ENCODE measurements at places on chromosomes 11 and 22.

GRCh38 chr22:44625421-44625760, 76.6 kb upstream of the PRR5 start:
- no peak for DNase-seq

GRCh38 chr11:85115798-85116197, 511.3 kb downstream of the DLG2 start:
- DNase-seq = no peak

- no peak for DNase-seq
Observed at GRCh38 chr11:67317888-67318555, 14.7 kb downstream of the SSH3 start.

- peak; percentile 86 for DNase-seq
Observed at GRCh38 chr22:36435516-36436415, 45.7 kb downstream of the TXN2 start.

DNA sequence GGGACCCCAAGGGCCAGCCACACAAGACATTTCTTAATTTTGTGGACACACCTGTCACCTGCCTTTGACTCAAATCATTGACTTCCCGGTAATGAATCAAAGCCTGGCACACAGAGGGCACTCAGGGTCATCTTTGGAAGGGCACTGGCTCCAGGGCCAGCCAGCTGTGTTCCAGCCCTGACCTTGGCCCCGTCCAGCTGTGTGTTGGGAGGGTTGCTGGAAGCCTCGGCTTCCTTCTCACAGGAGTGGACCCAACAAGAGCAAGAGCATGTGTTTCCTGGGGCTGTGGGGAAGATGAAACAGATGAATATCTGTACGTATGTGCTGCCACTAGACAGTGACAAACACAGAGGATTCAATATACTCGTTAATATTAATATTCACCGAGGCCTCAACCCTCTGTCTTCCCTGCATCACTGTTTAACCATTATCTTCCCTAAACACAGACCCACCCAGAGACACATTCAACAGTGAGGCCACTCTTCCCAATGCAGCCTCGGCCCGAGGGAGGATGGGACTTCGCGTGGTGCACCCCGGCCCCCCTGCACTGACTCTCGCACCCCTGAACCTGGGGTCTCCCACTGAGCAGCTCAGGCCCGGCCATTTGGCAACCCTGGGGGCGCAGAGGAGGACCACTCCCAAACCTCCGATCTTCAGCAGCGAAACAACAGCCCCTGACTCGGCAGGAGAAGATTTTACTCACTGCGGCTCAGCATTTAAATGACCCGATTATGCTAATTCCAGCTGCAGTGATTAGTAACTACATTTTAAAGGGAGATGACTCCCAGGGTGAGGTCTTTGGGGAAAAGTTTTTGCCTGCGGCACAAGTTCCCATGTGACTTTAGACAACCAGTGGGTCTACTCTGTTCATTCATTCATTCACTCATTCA, 45.7 kb downstream of the PHF21B start:
- no peak for DNase-seq

- DNase-seq = no peak
Observed at GRCh38 chr11:76797341-76798201, 14.4 kb downstream of the TSKU start.

- DNase-seq = no peak
Observed at GRCh38 chr22:40412441-40412840, 42.0 kb downstream of the SGSM3 start.

DNA sequence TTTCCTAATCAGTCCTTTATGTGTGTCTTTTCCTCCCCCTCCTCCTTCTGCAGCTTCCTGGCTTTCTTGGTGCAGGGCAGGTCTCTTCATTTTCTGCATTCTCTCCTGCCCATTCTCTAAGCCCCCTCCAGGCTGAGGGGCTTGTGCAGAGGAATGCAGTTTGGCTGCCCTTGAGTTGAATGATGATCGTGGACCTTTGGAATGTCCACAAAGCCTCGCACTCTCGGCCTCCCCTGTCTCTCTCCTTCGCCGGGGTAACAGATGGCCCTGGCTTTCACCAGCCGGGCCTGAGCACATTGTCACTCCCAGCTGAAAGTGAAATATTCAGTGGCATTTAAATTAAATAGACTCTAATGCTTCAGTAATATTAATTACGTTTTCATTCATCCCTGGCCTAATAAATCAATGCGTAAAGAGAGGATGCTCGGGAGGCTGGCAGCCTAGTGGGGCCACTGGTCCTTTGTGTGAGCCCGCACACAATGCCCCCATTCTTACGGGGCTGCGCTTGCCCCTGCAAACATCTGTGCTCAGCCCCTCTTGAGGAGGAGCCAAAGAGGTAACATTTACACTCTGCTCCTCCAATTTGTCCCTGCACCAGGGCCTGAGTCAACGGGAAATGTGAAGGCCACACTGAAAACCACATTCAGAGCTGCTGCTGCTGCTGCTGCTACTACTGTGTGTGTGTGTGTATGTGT, 64.9 kb upstream of the PAX6 start:
- no peak for DNase-seq

DNA sequence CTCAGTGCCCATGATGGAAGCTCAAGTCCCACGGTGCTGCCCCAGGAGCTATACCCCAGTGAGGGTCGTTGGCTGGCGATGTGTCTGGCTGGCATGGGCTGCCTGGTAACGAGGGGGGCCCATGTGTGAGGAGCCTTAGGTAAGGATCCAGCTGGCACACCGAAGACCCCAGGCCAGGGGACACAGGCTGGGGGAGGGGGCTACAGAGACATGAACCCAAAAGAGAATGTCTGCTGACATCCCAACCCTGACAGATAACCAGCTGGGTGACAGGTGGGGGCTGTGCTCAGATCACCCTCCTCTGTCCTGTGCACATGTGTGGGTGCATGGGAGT, 39.2 kb downstream of the RTN4R start:
- DNase-seq = no peak

- no peak for DNase-seq
Observed at GRCh38 chr22:27269751-27270543, 531.6 kb downstream of the MN1 start.
